Neural progenitor cell (in vitro differentiated cells): ENCODE measurements at places on chromosomes 2 and 18.

DNA sequence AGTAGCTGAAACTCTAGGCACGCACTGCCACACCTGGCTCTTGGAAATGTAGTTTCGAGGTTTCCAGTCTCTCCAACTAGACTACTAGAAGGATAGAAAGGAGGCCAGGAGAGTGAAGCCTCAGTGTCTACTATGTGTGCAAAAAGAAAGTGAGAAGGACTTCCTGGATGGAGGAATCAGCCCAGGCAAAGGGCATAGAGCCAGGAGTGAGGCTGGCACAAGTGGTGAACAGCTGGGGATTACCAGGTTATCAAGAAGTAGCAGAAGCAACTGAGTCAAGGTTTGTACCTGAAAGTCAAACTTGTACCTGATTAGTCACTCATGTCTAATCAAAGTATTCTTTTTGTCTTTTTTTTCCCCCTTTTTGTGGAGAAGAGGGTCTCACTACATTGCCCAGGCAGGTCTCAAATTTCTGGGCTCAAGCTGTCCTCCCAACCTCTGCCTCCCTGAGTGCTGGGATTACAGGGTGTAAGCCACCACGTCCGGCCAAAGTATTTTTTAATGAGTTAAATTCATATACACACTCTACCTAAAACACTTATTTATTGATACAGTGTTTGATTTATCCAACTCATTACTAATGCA lies 8.7 kb upstream of the FZD5 start:
- no peak for DNase-seq

DNA sequence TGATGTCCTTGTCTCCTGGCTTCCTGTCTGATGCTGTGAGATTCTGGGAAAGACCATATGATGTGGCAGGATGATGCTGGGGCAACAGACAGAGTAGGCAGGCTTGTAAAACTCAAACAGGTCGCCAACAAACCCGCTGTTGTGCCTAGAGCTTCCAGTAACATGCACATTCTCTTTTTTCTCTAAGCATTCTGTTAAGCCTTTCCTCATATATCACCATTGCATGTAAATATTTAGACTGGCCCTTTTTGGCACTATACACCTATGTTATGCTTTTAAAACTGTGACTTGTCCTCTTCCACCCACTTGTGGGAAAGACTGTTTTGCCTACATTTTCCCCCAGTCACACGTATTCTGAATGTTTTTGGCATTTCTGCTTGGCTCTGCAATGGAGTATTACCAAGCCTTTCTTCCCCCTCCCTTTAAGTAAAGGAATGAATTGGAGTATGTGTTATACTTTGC lies 250.4 kb upstream of the TANK start:
- no peak for DNase-seq

DNA sequence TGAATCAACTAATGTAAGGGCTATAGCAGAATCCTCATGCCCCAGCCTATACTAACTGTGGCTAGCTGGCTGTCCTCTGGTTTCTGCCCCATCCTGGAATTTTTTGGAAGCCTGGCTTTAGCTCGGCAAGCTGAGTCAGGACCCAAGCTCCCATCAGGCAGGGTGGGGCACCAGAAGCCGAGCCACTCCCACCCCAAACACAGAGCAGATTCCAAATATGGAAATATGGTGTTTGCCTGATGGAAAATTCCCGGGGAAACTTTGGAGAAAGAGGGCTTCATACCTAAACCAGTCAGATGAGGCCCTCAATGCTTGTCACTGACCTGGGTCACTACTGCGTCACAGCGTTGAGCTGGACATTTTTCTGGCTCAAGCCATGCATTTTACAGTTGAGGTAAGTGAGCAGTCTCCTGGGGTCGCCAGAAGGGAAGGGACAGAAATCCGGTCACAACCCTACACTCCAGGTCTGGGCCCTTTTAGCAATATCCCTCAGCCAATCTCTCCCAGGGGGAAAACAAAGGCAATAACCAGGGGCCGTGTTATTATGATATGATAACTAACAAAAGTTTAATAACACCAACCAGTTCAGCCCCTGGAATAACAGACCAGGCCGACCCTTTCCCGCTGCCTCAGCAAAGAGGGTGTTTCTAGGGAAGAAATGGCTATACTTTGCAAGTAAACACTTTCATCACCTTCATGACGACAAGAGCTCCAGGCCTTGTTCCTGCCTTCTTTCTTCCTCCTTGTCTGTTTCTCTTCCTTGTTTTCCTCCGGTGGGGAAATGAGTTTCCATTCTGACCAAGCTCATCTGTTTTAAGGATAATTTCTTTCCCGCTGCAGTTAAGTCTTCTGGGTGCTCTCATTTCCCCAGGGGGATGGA lies 37.7 kb downstream of the PSD4 start:
- DNase-seq, result no peak

DNA sequence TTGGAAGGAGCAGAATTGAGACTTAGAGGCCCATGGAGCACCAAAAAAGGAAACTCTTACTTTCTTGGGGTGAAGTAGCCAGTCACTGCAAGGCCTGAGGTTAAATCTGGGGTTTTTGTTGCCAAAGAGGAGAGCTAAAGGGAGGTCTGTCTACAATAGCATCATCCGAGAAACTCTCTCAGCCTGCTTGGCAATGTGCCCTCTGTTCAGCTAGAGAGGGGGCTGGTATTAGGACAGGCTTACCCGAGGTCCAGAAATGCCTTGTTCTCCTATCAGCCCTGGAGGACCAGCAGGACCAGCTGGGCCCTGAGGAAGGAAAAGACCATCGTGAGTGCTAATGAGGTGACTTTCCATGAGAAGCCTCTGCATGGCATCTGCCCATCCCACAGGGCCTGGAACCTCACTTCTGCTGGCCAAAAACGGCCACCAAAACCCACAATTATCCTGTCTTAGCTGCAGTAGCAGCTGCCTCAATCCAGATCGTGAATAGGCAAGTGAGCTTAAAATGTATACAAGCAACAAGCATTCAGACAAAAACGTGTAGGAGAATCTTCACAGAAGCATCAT lies 61.6 kb downstream of the COL6A3 start:
- DNase-seq, result no peak

- DNase-seq, result no peak
These were observed 155.4 kb downstream of the GALR1 start for GRCh38 chr18:77405096-77405495.

- no peak for DNase-seq
These were observed 307.1 kb downstream of the GRB14 start for GRCh38 chr2:164314148-164314547.

DNA sequence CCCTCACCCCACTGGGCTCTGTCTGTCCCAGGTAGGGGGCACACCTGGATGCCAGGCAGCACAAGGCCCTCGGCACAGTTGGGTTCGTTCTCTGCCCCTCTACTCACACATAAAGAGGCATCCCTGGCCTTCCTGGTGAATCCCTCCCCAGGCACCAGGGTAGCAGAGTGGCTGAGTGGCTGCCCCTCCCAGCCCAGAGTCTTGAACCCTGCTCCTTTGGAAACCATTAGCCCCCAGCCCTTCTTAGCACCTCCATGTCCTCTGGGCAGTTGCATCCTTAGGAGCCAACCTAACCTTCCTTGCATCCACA lies 2.0 kb downstream of the GPC1 start:
- no peak for DNase-seq

GRCh38 chr2:132825601-132826000 lies 155.6 kb upstream of the LYPD1 start:
- DNase-seq, result no peak

DNA sequence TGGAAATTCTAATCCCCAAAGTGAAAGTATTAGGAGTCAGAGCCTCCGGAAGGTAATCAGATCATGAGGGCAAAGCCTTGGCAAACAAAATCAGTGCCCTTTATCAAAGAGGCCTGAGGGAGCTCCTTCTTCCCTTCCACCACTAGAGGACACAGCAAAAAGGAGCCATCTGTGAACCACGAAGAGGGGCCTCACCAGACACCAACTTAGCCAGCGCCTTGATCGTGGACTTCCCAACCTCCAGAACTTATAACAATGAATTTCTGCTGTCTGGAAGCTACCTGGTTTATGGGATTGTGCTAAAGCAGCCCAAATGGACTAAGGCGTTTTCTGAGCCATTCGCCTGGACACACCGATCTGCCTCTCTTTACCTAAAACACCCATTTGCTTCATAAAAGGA lies 133.1 kb downstream of the EIPR1 start:
- no peak for DNase-seq

GRCh38 chr2:154614906-154615305 lies 83.6 kb upstream of the KCNJ3 start:
- no peak for DNase-seq

DNA sequence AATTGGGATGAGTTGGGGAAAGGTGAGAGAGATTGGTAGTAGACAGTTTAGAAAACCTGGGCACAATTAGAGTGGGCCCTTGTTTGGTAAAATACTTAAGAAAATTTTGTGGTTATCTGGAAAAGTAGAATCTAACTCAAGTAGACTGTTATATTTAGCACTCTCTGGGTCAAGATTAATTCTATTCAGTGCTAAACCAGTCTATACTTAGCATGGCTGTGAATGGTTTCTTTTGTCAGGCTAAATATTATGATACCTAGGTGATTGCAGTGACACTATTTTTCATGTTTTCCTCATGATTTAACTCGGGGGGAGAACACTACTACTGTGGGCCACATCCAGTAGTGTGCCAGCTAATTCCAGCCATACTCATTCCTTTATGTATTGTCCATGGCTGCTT lies 58.9 kb downstream of the KIAA1328 start:
- DNase-seq, result no peak

GRCh38 chr18:70176537-70176936 lies 28.9 kb downstream of the RTTN start:
- no peak for DNase-seq

DNA sequence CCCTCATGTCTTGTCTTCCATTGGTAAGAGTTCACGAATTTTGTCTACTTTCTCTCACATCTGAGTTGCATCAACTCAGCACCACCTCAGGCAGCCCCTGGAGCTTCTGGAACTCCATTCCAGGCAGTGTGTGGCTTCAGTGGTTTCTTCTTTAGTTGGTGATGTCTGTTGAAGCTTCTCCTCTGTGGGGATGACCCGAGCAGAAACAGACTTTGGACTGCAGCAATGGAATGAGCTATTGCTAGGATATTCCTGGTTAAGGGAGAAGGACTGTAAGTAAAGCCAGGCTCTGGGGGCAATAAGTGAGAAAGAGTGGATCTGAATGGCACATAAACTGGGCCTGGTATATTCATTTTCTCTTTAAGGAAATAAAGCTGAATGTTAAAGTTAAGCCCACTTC lies 32.3 kb upstream of the STAT4 start:
- DNase-seq, result no peak

DNA sequence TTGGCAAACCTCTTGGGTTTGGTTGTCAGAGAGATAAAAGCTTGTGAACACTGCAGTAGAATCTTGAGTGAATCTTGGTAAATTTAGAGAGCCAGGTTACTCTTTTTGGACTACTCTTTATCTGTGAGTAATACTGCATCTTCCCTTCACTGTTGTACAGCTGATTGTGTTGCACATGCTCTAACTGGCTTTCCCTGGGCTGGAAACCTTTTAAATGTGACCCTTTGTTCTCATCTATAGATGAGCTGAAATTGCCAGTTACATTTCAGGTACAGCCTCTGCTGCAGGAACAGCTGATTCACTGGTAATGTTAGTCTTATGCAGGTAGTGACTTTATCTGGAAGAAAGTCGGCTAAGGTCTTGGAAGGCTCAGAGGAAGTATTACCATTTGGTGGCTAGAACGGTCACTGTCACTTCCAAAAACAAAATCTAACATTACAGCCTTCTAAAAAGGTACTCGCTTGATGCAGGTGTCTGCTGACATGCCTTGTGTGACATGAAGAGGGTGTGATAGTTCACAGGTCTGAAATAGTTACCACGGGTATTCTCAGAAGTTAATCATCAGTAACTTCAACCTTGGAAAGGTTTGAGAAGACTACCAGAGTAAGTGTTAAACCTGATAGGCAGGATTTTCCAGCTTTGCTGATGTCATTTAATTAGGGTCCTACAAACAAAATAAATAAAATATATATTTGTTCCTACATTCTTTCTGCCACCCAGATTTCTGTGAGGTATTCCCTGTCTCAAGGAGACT lies 851.1 kb downstream of the SLC4A3 start:
- no peak for DNase-seq

- DNase-seq, result peak; percentile 81
These were observed 799.7 kb upstream of the ACVR2A start for GRCh38 chr2:147045113-147045512.

GRCh38 chr2:42840760-42841159 lies 48.4 kb upstream of the HAAO start:
- no peak for DNase-seq

DNA sequence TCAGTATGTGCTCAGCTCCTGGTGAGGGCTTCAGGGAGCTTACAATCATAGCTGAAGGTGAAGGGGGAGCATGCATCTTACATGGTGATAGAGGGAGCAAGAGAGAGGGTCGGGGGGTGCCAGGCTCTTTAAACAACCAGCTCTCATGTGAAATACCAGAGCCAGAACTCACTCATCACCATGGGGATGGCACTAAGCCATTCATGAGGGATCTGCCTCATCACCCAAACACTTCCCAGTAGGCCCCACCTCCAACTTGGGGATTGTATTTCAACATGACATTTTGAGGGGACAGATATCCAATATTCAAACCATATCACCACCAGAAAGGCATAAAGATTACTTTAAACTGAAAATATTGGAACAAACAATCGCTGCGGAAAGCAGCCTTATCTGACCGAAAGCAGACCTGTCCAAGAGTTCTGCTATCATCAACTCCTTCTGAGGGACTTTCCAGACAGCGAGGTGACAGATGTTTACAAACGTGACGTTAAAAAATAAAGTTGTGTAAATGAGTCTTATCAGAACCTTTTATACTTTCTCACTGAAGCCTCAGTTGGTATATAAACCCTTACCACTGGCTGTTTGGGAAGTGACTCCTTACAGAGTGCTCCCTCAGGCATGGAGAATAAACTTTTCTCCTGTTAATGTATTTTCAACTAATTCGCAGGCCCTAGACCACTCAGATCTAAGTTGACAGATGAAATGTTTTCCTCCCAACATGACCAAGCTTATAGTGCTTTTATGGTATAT lies 35.5 kb upstream of the PTH2R start:
- DNase-seq, result no peak

GRCh38 chr2:60717691-60718090 lies 38.4 kb upstream of the PAPOLG start:
- DNase-seq, result no peak

DNA sequence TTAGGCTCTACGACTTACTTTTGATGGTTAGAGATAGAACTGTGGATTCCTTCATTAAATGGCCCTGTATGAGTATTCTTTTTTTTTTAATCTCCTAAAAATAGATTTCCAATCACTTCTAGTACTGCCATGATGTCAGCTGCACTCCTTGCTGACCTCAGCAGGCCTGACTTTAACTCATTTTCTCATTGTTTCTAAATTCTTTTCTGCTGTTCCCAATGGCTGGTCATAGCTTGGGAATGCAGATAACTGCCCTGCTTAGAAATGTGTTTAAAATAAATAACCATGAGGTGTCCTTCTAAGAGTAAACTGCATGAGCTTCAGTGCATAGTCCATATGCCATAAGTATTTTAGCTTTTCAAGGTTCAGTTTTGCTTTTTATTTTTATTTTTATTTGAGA lies 15.7 kb downstream of the CCDC85A start:
- no peak for DNase-seq

DNA sequence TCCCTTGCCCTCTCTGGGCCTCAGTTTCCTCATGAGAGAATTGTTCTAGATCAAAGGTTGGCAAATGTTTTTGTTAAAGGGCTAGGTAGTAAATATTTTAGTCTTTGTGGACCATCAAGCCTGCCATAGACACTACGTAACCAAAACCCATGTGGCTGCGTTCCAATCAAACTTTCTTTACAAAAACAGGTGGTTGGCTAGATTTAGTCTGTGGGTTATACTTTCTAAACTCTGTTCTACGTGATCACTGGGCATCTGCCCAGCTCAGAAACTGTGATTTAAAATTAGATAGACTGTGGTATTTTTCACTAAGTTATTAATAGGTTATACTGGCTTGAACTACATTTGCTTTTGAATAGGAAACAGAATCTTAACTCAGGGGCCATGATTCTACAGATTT lies 149.8 kb upstream of the DCC start:
- no peak for DNase-seq
